ENCODE measurements at places on chromosomes 2 and 18. TPM values are rescaled to one million over a fixed set of nuclear protein-coding genes. Genes with fewer than 3 reads are reported as not detected.

FRZB gene
- 9.5 TPM for total RNA-seq

MOGAT1 gene
- not detected for total RNA-seq

DNER gene
- total RNA-seq = 6.2 TPM

TXNDC2 gene
- not detected for total RNA-seq

IL1RN gene
- total RNA-seq = not detected

TEX261 gene
- total RNA-seq = 61.2 TPM

KATNAL2 gene
- 2.8 TPM for total RNA-seq

LRP2 gene
- 0.35 TPM for total RNA-seq

CDH19 gene
- 10.4 TPM for total RNA-seq

PMAIP1 gene
- 3.5 TPM for total RNA-seq

PRR30 gene
- total RNA-seq = not detected

SNORC gene
- total RNA-seq = not detected

MYO7B gene
- total RNA-seq = 0.26 TPM

FSHR gene
- not detected for total RNA-seq

BOLL gene
- not detected for total RNA-seq

- DNase-seq = peak; percentile 18
Observed at GRCh38 chr2:113282747-113283533, 4.2 kb upstream of the PAX8 start.

DNA sequence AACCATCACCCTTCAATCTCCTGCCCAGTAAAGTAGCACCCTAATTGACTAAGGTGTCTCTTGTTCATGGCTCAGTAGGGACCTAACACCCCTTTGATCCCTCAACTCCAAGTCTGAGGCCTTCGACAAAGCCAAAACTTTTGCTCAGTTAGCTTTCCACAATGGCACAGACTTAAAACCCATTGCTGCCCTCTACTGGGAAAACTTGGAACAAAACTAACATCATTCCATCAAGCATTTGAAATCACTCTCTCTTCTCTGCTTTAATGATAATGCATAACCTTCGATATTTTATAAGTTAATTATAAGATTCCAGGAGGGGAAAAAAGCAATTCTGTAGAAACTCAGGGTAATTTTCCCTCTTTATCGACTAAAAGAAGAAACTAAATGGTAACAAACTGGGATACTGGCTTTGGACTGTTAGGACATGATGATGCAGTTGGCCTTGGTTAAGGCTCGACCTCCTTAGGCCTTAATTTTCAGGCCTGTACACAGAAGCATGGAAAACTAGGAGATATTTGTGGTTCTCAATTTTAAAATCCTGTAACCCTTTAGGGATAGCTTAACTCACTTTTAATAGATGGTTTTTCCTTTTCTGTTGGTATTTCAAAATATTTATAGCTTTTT is 127.8 kb downstream of the STK39 start:
- DNase-seq = no peak

GRCh38 chr2:30686000-30686399 is 121.2 kb downstream of the CAPN13 start:
- DNase-seq = no peak

GRCh38 chr2:207869784-207870778 is 100.4 kb upstream of the FZD5 start:
- DNase-seq = no peak

DNA sequence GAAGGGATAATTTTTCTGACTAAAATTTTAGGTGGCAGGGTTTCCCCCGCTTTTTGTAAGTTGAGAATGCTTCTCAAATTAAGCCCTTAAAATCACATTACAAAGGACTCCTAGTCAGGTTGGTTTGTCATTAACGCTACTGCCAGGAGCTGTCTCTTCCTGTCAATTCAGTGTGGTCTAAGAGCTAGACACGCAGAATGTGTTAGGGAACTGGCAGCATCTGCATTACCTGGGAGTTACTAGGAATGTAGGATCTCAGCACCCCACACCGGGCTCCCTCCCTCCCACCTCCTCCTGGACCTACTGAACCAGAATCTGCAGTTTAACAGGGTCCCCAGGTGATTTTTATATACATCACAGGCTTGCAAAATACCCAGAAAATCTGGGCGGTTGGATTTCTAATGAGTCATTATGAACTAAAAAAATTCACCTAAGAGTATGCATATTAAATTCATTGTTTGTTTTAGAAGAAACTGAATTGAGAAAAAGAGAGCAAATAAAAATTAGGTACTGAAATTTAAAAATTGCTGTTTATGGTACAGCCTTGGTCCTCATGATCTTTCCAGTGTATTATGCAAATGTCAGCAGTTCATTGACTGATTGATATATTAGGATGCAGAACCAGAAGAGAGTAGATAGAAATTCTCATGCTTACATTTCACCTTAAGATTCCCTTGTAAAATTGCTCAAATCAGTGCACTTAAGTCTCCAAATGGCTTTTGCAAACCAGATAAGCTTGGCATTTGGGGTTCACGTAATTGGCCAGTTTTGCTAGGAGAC is 130.9 kb upstream of the ITGA6 start:
- DNase-seq = no peak

- no peak for DNase-seq
Observed at GRCh38 chr18:59650266-59650820, 46.9 kb downstream of the CCBE1 start.

GRCh38 chr2:168929031-168929430 is 27.9 kb downstream of the G6PC2 start:
- no peak for DNase-seq

- no peak for DNase-seq
Observed at GRCh38 chr2:20552847-20553246, 98.1 kb downstream of the HS1BP3 start.

DNA sequence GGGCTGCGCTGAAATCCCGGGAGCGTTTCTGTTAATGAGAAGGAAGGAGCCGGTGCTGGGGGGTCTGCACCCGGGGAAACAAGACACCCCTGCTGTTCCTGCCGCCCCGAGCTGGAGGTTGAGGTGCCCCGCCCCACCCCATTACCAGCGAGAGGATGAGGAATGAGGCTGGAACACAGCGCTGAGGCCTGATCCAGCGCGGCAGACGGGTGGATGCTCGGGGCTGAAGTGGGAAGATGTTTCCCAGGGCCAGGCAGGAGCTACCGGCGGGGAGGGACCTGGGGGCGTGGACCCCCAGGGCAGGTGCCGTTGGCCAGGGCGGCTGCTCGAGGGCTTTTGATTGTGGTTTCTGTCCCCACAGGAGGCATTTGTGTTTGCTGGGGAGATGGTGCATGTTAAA is 134.3 kb upstream of the CTDP1 start:
- DNase-seq = peak; percentile 10

DNA sequence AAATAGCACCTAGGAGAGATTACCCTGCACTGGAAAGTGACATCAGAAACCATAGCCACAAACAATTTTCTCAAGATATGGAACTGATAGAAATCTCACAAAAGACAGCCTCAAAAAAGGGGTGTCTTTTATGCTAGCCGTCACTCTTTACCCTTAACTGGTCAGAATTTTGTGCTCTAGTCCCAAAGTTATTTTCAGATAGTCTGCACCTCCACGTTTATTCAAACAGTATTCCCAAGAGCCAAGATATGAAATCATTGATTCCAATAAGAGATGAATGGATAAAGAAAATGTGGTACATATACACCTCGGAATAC is 23.5 kb upstream of the PMAIP1 start:
- DNase-seq = no peak

DNA sequence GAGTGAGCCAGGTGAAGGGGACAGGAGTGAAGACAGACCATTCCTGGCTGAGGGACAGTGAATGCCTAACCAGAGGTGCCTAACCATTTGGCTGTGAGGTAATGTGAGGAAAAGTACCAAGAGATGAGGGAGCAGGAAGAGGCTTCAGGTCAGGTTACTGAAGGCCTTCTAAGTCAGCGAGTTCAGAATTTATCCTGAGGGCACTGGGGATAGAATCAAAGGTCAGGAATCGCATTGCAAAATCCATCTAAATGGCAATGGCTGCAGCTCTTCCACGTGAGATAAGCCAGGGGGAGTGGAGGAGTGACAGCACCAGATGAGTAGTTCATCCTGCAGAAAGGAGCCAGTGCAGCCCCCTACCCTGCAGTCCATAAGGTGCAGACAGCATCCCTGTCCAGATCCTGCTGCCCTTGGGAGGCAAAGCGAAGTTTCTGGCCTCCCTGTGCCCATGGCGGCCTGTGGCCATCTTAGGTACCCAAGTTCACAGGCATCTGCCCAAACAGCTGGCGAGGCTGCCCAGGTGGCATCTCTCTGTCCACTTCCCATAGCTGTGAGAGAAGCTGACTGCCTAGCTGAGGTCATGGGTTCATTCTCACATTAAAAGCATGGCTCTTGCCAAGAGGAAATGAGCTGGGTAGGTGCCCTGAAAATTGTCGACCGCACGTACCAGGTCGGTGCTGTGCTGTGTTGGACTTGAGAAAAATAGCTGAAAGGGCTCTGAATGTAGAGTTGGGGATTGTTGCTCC is 49.5 kb downstream of the CYP27C1 start:
- no peak for DNase-seq

DNA sequence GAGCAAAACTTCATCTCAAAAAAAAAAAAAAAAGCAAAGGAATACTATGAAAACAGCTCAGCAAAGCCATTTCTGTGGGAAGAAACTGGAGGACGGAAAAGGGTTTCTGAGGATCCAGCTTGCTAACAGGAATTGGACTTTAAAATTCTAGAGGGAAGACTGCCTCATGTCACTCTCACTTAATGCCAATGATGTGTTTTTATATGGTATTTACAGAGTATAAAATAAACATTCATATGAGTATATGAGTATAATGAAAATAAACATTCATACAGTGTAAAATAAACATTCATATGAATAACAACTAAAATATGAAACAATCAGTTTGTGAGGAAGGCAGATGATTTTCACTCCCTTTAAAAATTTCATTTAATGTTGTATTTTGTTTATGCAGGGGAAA is 43.9 kb downstream of the CHMP3 start:
- no peak for DNase-seq

- DNase-seq = no peak
Observed at GRCh38 chr2:21431078-21431477, 307.3 kb downstream of the TDRD15 start.

- no peak for DNase-seq
Observed at GRCh38 chr2:230899287-230899686, 25.8 kb downstream of the GPR55 start.

- DNase-seq = no peak
Observed at GRCh38 chr18:74714791-74715190, 117.1 kb downstream of the ZNF407 start.

DNA sequence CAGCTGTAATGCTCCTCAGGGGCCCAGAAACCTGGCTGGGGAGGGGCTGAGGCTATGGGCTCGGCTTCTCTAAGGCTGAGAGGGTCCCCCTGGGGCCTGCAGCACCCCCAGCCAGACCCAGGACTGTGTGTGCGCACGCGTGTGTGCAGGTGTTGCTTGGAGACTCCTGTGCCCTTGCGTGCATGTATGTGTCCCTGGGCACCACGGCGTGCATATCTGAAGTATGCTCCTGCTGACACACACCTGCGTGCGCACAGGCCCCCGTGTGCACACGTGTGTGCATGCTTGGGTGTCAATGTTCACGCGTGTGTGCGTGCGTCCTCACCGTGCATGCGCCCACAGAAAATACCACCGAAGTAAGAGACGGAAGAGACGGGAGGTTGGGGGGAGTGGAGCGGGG is 14.9 kb upstream of the ECEL1 start:
- no peak for DNase-seq

GRCh38 chr2:71630454-71631328 is 177.3 kb downstream of the DYSF start:
- DNase-seq = no peak

DNA sequence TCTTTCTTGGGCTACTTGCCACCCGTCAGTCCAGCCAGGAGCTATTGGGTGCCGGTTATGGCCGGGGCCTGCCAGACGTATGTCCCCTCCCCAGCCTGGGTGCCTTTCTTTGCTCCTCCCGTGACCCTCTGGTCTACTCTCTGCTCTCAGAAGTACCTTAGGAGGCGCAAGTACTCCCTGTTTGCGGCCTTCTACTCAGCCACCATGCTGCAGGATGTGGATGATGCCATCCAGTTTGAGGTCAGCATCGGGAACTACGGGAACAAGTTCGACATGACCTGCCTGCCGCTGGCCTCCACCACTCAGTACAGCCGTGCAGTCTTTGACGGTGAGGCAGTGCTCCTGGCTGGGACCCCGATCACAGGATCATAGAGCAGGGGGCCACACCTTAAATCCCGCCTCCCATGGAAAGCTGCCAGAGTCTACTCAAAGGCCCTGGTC is 99.5 kb downstream of the DYSF start:
- no peak for DNase-seq

- peak; percentile 24 for DNase-seq
Observed at GRCh38 chr2:23926290-23926749, 603 bp downstream of the ATAD2B start.

DNA sequence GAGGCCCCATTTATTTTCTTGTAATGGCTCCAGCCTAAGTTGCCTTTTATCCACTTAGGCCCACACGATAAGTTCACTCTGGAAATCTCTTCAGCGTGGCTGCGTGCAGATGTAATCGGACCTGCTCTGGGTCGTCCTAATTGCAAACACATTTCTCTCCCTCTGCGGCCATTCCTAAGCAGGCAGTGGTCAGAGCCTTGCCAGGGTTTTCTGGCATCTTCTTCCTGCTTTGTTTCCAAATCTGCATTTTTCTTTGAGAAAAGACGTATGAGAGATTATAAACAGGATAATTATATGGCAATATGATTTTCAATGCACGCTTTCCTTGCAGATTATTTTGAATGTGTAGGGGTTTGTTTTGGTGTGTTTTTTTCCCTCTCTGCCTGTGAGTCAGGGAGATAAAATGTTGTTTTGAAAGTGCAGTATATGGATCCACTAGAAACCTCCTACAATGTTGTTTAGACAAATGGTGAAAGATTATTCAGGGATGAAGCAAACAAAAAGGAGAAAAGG is 239.4 kb upstream of the TANK start:
- peak; percentile 79 for DNase-seq

DNA sequence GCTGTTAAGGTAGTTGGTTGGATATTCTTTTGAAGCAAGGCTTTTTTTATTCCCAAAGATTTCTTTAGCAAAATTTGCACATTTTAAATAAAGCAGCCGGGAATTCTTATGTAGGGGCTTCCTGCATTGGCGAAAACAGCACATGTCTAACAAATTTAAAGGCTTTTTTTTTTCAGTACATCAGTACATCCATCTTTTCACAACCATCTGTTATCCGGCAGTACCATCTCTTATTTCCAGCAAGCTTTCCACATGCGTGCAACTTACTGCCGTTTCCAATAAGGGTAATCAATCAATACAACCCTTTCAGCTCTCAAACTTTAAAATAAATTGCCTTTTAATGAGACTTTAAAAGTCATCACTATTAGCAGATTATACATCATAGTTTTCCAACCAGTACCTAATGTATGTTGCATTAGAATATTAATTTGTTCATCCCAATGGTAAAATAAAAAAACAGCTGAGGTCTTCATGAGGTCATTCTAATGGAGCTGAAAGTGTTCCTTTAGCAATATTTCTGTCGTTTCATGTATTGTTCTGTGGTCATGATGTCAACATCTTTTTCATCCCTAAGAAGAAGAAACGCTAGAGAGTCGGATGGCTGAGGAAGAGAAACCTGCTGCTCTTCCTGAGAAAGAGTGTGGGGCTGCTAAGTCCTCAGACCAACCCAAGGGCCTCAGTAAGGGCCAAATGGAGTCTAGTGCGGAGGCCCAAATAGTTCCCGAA is 81.4 kb upstream of the UNC80 start:
- DNase-seq = no peak

GRCh38 chr18:33900638-33901037 is 322.6 kb downstream of the ASXL3 start:
- DNase-seq = no peak

Data from uterus (tissue), 4 donors.